Astrocyte of the hippocampus (primary cell): ENCODE measurements at places on chromosomes 11 and 22.
A peak's percentile ranks its signal among the peaks of the same experiment; 100 is the strongest.

- DNase-seq, result no peak
Measured at GRCh38 chr11:29183301-29183700, 833.5 kb downstream of the KCNA4 start.

DNA sequence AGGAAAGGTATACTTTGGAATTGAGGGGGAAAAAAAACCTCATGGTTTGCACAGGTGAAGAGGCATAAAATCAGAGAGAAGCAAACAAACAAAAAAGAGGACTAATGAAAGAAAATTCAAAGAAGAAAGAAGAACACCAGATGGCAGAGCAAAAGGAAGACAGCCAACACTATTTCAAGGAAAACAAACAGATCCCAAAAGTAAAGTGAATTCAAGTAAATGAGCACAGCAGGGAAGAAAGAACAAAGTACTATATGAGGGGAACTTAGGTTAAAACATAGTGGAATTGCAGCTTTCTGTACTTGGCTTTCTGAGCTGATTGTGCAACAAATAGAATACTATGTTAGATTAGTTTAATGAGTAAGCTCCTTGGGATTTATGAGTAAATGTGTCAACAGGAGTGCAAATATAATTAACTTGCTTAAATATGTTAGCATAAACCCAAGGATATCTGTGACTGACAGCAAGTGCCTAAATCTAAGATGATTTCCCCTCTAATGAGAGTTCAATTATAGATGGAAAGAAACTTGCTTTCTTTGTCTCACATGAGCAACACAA is 404.6 kb upstream of the CNTN5 start:
- peak; percentile 5 for DNase-seq

DNA sequence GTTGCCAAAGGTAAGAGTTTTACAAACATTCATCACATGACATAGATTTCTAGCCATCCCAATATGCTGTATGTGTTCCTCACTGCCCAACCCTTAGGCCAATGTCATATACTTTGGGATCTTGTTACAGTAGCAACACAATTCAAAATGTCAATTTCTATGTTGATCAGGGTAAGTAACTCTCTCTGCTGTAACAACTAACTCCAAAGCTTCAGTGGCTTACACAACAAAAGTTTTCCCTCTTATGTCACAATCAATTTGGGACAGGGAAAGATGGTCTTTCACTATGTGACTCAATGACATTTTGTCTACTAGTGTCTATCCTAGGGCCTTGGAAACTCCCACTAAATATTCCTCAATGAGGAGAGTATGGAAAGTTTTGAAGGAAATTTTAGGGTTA is 144.5 kb downstream of the SBF2 start:
- no peak for DNase-seq

DNA sequence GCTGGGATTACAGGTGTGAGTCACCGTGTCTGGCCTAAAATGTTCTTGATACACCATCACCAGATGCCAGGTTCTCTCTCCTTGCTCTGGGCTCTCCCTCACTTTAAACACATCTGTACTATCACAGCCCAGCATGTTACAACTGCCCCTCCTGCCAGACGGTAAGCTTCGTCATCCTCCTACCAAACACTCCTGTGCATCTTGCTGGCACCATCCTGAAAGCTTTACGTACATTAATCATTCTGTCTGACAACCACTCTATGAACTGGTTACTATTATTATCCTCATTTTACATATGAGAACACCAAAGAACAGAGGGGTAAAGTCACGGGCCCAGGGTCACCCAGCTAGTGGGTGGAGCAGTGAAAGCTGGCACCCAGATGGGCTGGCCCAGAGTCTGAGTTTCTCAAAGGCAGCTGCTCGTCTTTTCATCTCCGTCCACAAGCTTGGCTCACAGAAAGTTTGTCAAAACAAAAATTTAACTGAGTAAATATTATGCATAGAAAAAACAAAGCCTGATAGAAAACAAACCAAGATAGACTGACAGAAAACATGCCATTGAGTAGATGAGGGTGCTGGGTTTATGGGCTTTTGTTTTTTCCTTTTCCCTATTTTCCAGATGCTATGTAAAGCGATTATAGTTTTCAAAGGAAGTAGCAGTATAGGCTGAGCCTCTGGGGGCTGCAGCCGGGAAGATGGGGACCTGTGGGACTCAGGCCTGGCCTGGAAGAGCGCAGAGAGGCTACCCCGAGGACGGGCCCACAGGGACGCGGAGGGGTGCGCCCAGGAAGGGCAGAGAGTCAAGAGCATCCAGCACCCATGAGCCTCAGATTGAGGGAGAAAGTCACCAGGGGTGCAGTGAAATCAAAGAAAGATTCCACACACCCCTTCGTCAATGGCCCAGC is 9.5 kb downstream of the PLA2G6 start:
- peak; percentile 23 for DNase-seq

GRCh38 chr11:612201-612960 is 3.4 kb downstream of the IRF7 start:
- no peak for DNase-seq

DNA sequence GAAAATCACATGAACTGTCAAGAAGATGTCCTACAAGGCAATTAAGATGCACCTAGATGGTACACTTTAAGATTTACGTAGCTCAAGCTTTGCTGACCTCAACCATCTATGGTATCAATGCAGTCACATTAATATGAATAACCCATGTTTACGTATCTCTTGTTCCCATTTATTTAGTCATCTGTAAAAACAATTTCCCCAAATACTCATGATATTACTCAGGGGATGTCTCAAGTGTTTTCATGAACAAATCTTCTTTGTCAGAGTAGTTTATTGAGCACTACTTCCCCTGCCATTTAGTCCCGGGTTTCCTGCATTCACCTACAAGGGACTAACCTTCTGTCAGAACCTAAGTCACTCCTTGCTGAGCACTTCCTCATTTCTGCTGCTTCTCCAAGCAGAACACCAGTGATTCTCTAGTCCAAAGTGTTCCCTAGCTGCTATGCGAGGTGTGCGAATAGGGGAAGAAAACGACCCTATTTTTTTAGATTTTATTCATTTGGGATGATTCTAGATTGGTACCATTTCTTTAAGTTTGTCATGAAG is 554.3 kb upstream of the LRRC4C start:
- no peak for DNase-seq

GRCh38 chr11:134004496-134005172 is 47.9 kb upstream of the IGSF9B start:
- DNase-seq, result no peak

DNA sequence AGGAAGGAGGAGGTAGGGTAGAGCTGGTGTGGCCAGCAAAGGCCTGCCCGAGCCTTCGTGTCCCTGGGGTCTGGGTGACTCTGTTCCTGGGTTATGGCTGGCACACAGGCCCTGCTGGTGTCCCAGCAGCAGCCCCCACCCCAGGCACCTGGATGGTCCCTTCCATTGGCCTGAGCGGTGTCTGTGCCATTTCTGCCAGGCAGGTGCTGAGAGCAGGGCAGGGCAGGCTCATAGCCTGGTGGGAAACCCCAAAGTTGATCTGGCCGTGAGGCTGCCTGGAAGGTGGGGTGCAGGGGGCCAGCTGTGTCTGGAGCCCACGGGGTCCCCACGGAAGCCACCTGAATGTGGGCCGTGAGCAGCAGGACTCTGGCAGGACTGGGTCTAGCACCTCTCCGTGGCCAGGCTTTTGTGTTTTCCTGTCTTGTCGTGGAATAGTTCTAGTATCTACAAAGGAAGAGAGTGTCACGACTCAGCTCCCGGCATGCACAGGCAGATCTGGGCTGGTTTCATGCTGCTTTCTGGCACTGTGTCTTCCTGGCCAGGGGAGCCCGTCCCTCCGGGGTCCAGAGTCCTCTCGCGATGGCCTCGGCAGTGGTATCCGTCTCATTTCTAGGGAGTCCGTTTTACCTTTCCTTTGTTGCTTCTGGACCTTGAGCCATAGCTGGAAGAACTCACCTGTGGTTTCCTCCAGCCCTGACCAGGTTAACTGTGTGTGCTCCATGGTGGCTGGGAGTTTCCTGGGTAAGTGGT is 83.7 kb downstream of the KCNQ1 start:
- DNase-seq, result no peak

- peak; percentile 87 for DNase-seq
Measured at GRCh38 chr11:128709402-128709801, 15.5 kb downstream of the FLI1 start.

DNA sequence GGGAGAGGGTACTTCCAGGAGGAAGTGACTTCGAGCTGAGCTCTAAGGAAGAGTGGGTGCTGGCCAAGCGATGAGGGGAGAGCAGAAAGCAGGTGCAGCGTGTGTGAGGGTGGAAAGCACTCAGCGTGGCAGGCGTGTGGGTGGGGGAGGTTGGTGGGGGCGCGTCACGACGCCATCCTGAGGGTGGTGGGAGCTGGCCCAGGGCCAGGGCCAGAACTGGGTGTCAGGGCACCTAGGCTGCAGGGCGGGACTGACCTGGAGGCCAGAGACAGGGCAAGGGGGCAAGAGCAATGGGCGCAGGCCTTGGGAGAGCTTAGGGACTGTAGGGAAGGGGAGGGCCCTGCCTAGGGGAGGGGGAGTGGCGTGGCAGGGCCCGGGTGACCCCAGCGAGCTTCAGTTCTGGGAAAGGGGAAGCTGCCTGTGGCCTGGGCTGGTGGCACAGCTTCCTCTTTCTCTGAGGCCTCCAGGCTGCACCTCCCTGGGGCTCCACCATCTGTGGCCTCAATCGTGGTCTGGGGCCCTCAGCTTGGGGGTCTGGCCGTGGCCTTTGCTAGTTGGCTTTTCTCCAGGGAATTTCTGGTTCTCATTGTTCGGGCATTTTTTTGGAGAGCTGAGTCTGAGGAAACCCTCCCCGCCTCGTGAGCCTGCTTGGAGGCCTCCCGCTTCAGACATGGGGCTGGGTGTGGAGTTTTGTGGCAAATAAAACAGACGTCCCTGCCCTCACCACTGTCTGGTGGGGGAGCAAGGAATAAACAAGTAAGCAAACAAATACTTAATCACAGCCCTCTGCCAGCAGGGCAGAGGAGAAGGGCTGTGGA is 8.9 kb downstream of the RELT start:
- peak; percentile 56 for DNase-seq

GRCh38 chr11:20021212-20021611 is 139.1 kb downstream of the DBX1 start:
- DNase-seq, result no peak

- no peak for DNase-seq
Measured at GRCh38 chr11:109584001-109584972, 162.3 kb downstream of the C11orf87 start.

GRCh38 chr11:2190657-2191471 is 19.2 kb upstream of the TH start:
- no peak for DNase-seq

DNA sequence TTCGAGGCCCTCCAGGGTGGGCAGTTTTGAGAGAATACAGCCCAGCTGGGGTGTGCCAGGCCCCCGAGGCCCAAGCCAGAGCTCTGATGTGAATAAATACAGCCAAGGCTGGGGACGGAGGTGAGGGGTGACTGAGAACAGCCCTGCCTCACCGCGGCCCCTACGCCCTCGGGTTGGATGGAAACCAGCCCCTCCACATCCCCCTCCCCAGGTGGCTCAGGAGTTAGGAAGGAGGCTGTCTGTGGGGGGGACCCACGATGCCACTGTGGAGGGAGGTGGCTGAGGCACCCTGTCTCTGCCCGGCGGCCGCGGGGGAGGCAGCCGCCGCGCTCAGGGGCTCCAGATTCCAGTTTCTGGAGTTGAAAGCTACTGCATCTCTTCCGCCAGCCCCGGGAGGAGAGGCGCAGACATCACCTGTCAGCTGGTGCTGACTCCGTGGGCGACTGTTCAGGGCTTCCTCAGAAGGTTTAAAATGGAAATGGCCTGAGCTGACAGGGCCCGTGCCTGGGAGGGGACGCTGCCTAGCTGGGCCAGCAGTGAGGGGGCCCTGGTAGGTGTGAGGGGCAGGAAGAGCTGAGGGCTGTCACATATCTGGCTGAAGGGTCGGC is 1.4 kb downstream of the FLRT1 start:
- no peak for DNase-seq
